ENCODE measurements at places on chromosomes 2 and 18.

GRCh38 chr2:113867571-113867970 is 22.3 kb upstream of the ACTR3 start:
- DNase-seq, result no peak

DNA sequence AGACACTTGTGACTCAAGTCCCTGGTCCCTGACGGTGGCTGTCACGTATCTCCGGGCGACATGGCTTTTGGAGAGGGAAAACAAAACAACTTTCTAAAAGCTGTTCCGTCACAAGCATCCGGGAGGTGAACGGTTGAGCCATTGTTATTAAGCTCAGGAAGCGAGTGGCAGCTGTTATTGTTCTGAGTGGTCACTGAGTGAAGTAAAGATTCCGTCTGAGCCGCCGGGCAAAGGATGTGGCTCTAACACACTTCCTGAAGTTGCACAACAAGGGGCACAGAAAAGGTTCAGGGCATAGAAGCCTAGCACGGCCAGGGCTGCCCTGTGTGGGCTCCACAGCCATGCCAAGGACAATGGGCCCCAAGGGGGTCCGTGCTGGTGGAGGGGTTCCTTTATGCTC is 24.3 kb downstream of the INPP5D start:
- no peak for DNase-seq

DNA sequence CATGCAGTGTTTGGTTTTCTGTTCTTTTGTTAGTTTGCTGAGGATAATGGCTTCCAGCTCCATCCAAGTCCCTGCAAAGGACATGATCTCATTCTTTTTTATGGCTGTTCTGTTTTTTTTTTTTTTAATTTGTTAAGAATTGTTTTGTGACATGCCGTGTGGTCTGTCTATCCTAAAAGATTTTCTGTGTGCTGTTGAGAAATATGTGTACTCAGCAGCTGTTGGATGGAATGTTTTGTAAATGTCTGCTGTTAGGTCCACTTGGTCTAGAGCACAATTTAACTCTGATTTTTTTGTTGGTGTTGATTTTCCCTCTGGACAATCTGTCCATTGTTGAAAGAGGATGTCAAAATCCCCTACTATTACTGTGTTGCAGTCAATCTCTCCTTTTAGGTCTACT is 80.4 kb upstream of the WDR75 start:
- no peak for DNase-seq

DNA sequence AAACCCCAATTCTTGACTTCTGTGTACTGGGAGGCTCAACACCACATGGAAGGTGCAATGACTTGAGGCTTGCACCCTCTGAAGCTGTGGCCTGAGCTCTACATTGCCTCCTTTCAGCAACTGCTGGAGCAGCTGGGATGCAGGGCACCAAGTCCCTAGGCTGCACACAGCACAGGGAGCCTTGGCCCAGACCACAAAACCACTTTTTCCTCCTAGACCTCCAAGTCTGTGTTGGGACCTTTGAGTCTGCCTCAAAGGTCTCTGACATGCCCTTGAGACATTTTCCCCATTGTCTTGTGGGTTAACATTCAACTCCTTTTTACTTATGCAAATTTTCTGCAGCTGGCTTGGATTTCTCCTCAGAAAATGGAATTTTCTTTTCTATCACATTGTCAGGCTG is 62.6 kb upstream of the KCNE4 start:
- DNase-seq, result no peak

- DNase-seq, result no peak
These were observed 289.7 kb upstream of the KCNJ3 start for GRCh38 chr2:154408786-154409185.

GRCh38 chr2:63614983-63615945 is 26.5 kb downstream of the MDH1 start:
- DNase-seq, result no peak

DNA sequence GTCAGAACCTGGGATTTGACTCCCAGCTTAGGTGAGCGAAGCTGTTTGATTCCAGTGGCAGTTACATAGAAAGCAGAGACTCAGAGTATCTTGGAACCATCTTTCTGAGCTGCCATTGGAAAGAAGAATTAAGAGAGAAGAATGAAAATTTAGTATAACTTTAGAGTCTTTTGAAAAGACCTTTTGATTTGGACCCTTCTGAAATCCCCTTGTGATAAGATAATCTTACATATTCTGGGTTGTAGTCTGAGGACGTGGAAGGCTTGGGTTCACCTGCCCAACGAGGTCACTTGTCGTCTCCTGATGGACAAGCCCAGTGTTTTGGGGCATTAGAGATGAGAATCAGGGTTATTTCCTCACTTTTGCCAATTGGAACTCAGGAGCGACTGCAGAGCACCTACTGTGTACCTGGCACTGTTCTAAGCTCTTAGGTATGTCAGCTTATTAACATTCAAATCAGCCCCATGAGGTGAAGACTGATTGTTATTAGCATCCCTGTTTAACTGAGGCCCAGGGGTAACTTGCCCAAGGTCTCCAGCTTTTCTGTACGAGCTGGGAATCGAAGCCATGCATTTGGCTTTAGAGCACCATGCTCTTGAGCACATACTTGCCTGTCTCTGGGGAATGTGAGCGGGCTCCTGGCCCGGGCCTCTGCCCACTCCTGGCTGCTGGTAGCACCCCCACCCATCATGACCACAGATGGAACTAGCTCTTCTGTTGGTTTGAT is 2.9 kb downstream of the HK2 start:
- no peak for DNase-seq

DNA sequence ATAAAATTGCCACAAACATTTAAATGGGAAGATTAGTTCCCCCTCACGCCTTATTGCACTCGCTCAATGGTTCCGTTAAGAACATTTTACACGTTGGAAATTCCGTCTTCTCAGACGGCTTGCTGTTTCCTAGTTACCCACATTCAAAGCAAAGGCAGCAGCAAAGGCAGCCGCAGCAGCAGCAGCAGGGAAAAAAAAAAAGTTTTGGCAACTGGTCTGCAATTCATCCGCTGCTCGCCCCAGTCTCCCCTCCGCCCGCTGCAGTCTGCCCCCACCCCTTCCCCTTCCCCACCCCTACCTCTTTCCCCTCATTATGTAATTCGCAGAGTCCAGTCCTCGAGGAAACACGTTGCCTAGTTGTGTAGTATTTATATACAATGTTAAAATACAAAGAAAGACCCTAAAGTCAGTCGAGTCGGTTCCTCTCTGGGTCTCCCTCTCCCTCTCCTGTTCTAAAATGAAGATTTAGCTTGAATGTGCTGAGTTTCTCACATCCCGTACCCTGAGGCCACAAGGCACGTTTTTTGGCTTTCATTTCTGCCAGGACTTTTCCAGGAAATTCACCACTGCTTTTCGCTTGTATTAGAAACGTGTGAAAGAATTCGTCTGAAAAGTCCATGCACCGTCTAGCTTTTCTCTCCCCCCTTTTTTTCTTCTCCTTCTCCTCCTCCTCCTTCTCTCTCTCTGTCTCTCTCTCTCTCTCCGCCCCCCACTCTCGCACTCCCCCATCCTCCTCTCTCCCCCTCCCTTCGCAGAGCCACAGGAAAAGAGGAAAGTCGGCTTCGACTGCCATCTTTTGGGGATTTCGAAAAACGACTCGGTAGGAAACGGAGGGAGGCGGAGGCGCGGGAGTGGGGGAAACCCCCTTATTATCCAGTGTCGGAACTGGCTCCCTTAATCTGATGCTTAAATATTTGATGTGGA is 140.0 kb downstream of the MEIS1 start:
- no peak for DNase-seq

GRCh38 chr2:208529796-208530195 is 123.2 kb downstream of the PTH2R start:
- DNase-seq, result no peak

GRCh38 chr2:20516291-20516645 is 69.4 kb downstream of the RHOB start:
- DNase-seq, result no peak

- DNase-seq, result no peak
These were observed 133.4 kb upstream of the SPATS2L start for GRCh38 chr2:200172944-200173581.

DNA sequence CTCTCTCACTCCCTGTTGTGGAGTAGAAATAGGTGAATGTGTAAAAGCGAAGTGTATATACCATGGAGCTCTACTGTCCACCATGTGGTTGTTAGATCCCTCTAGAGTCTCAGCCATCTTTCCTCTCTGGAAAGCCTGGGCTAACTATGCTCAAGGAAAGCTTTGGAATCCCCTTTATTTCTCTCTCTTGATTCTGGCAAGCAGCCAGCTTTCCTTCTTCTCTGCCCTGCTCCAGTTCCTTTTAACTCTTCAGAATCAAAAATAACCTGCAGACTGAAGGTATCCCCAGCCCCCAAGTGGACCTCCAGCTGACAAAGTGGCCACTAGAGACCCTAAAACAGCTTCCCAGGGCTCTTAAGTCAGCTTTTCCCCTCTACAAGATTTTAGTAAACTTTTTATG is 381.9 kb downstream of the PLCL1 start:
- no peak for DNase-seq

GRCh38 chr2:68774569-68775271 is 40.1 kb downstream of the ARHGAP25 start:
- no peak for DNase-seq

DNA sequence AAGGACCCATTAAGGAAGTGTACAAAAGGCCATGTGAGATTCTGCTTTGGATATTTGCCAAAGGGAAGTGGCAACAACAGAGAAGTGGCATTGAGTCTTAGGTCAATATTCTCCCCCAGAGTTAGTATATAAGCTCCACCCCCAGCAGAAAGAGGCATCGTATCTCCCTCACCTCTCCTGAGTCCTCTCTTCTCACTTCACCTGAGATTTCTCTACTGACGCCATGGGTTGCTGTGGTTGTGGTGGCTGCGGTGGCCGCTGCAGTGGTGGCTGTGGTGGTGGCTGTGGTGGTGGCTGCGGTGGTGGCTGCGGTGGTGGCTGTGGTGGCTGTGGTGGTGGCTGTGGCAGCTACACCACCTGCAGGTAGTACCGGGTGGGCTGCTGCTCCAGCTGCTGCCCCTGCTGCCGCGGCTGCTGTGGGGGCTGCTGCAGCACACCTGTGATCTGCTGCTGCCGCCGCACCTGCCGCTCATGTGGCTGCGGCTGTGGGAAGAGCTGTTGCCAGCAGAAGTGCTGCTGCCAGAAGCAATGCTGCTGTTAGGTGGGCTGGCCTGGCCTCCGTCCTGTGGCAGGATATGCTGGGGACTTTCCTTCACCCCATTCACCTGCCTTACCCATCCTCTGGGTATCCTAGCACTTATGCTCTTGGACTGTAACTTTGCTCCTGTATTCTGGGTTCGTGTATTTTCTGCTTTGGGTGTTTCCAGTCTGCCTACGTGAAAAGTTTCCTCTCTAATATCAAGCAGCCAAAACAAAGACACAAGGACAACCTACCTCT is 5.9 kb downstream of the SCYGR3 start:
- no peak for DNase-seq

GRCh38 chr18:76973520-76974266 is 151.3 kb downstream of the ZNF236 start:
- DNase-seq, result no peak

DNA sequence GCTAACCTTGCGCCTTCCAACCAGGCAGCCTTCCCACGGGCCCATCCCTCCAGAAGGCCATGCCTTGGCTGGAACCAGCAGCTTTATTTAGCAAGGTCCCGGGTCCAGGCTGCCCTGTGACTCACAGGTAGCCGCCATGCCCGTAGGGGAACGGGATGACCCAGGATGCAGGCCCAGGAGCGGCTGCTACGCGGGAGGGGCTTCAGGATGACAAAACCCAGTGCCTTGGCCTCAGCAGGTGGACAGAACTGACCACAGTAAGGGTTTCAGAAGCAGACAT is 63.3 kb downstream of the RTP5 start:
- DNase-seq, result no peak

DNA sequence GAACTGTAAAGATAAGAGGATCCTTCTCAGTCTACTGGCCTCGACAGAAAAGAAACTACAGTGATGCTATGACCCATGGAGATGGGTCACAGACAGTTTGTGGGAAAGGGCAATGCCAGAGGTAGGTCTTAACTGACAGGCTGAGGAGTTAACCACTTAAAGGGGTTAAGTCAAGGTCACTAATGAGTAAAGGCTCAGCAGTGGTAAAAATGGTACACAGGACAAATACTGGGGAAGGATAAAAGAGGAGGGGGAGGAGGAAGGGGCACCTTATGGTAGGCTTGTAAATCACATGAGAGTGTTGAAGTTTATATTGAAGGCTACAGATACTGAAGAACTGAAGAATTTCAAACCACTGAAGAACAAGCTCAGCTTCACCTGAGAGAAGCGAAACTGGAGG is 9.9 kb downstream of the IER3IP1 start:
- DNase-seq, result no peak

GRCh38 chr18:1930291-1931270 is 640.7 kb downstream of the METTL4 start:
- DNase-seq, result no peak
